ENCODE measurements at places on chromosomes 13 and 19. TPM values are rescaled to one million over a fixed set of nuclear protein-coding genes. Genes with fewer than 3 reads are reported as not detected.

GRCh38 chr13:80251403-80251802, 89.5 kb downstream of the SPRY2 start:
- no peaks in the 10 kb centered on the region for H3K27me3 ChIP-seq
- no peaks in the 10 kb centered on the region for H3K36me3 ChIP-seq
- DNase-seq: no peak

DNA sequence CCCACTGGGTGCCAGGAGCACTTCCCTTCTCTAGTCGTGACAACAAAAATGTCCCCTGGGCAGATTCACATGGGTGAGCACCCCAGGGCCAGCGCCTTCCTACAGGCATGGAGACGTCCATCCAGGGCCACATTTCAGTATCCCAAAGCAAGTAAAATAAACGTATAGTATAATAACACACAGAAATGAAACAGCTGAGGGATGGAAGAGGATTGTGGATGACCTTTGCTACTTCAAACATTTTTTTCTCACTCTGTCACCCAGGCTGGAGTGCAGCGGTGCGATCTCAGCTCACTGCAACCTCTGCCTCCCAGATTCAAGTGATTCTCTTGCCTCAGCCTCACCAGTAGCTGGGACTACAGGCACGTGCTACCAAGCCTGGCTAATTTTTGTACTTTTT, 28.2 kb downstream of the CILP2 start:
- H3K4me1 ChIP-seq: no peaks in the 10 kb centered on the region
- no peaks in the 10 kb centered on the region for H3K27me3 ChIP-seq
- no peak for DNase-seq

CNN1 gene
- total RNA-seq: 21.3 TPM

TNNT1 gene
- 1.5 TPM for total RNA-seq
